NCI-H748 treated with DMSO at 0.1 percent for 48 hours (cell line): ENCODE measurements at places on chromosomes 13 and 19.

- no peak for DNase-seq
Measured at GRCh38 chr19:12603714-12604113, 6.9 kb downstream of the ZNF490 start.

- peak; percentile 54 for DNase-seq
Measured at GRCh38 chr19:19643158-19644053, at the start of gene GMIP. Gene GMIP (minus strand): TSS chr19:19643657. CDS start chr19:19643529, 128 bp downstream.

- no peak for DNase-seq
Measured at GRCh38 chr19:18435178-18435841, 2.6 kb downstream of the ISYNA1 start.

- no peak for DNase-seq
Measured at GRCh38 chr19:29873801-29874575, 62.2 kb downstream of the CCNE1 start.

GRCh38 chr13:83182845-83183244 is 699.4 kb downstream of the SLITRK1 start:
- no peak for DNase-seq

DNA sequence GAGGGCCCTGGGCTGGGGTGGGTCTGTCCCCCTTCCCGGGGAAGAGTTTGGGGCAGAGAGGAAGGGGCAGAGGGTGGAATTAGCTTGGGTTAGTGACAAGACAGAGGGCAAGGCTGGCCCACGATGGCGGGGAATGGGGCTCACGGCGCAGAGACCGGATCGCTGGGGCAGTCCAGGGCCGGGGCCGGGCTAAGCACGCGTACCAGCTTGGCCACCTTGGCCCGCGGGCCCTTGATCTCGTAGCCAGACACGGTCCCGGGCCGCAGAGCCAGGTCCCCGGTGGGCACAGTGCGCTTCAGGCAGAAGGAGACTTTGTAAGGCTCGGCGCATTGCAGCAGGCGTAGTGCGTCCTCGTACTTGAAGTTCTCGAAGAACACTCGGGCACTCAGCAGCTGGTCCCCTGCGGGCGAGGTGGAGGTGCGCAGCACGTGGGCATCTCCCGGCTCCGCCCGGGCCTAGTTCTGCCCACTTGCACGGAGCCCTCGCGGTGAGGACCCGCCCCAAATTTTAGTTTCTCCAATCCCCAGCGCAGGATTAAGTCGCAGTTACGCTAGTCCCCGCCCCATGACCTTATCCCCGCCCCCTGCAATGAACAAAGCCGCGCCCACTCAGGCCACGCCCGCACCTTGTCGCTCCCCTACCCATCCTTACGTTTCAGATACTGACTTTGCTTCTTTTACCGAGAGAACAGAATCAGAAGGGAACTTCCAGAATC is 8.6 kb upstream of the HIPK4 start:
- no peak for DNase-seq

DNA sequence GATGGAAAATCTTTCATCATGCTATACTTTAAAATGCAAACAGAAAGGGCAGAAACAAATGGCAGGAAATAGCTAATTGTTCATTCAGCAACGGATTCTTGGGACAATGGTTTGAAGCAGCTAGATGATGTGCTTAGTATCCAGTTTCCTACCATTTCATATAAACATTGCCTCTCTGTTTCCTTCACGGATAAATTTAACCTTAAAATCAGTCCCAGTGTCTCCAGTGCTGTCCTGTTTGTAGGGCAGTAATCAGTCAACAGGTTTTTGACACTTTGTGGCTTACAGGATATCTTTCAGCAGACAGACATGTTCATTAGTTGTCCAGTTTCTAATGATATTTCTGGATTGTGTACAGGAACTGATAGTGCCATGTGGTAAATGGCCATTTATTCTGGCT is 24.7 kb upstream of the RB1 start:
- peak; percentile 46 for DNase-seq

GRCh38 chr19:4087787-4088679 is 21.3 kb upstream of the ZBTB7A start:
- no peak for DNase-seq

- no peak for DNase-seq
Measured at GRCh38 chr13:96935901-96936300, 58.4 kb downstream of the OXGR1 start.

DNA sequence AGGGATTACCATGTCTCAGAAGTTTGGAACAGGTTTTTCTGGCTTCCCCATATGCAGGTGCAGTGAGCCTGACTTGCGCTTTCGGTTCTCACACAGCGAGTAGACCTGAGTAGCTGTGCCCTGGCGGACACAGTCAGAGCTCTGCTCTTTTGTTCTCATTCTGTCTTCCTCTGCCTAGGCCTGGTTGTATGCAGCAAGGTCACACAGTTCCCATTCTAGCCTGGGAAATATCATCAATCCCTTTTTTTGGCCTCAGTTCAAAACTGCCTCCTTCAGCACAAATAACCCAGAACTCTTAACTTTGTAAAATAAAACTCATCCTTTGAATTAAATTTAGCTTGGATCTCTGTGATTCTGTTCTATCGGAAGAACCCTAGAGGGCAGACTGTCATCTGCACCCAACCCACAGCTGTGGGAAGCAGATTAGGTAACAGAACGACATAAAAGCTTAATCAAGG is 10.2 kb downstream of the OXGR1 start:
- DNase-seq = no peak

GRCh38 chr13:70080012-70080411 is 27.6 kb upstream of the ATXN8OS start:
- no peak for DNase-seq

- DNase-seq = no peak
Measured at GRCh38 chr13:103884101-103884723, 818.0 kb upstream of the SLC10A2 start.

DNA sequence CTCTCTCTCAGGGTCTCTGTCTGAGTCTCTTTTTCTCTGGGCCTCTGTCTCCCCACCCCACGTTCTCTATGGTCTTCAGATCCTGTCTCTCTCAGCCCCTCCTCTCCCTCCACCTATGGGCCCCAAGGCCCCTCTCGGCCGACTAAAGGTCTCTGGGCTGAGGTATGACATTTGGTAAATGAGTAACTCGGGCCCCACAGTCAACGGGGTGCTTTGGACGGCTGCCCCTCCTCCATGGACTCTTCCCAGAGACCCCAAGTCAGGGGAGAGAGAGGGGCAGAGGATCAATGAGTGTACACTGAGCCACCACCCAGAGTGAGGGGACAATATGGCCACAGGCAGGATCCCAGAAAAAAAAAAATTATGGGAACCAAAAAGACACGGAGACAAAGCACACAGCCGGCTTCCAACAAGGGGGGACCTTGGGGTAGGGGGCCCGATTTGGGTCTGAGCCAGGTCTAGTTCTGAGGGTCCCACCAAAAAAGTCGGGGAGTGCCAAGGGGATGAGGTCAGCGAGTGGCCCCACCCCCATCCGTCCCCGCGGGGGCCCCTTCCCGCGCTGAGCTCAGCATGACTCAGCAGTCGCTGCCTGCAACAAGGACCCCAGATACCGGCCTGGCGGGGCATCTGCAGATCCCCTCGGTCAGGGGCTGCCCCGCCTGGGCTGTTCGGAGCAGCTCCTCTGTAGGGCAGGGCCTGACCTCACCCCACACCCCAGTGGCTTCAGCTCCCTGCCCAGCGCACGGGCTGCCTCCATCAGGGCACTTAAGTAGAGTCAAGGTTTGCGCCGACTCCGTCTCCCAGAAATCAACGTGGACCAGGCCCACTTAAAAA is 1.5 kb upstream of the FTL start:
- DNase-seq = no peak

DNA sequence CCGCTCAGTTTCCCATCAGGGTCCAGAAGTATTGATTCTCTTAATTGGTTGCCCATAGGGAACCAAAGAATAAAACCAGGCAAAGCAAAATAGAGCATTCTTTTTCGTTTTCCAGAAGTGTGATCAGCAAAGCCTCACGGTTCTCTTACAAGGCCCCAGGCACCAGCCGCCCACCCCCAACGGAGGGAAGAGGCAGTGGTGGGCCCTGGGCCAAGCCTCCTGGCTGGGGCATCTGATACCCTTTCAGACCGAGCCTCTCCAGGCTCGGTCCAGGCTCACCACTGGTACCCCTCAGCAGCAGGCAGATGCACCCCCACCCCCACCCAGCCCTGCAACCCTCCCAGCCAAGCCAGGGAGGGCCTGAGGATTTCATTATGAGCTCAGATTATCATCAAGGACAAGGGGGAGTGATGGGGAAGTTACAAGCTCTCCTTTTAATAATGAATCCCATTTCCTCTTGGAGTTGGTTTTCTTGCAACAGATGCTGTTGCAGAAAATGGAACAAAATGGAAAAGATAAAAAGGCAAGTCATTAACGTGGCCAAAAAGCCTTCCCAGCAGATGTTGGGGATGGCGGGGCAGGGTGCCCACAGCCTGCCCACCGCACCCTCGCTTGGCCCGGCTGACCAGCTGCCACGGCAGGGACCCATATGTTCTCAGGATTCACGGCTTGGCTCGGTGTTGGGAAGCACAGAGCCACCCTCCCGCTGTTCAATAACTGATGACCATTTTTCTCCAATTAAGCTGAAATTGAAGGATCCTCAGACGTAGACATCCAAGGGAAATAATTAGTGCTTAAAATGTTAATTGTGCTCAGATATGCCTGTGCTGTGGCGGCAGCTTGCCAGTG is 45.9 kb upstream of the KCTD15 start:
- DNase-seq = no peak

GRCh38 chr13:24050292-24050711 is 110.2 kb upstream of the SPATA13 start:
- DNase-seq = no peak

- no peak for DNase-seq
Measured at GRCh38 chr13:100674572-100674871, at the start of gene TMTC4. Gene TMTC4 (minus strand): TSS chr13:100674795. CDS start chr13:100670362, 4,433 bp downstream.

DNA sequence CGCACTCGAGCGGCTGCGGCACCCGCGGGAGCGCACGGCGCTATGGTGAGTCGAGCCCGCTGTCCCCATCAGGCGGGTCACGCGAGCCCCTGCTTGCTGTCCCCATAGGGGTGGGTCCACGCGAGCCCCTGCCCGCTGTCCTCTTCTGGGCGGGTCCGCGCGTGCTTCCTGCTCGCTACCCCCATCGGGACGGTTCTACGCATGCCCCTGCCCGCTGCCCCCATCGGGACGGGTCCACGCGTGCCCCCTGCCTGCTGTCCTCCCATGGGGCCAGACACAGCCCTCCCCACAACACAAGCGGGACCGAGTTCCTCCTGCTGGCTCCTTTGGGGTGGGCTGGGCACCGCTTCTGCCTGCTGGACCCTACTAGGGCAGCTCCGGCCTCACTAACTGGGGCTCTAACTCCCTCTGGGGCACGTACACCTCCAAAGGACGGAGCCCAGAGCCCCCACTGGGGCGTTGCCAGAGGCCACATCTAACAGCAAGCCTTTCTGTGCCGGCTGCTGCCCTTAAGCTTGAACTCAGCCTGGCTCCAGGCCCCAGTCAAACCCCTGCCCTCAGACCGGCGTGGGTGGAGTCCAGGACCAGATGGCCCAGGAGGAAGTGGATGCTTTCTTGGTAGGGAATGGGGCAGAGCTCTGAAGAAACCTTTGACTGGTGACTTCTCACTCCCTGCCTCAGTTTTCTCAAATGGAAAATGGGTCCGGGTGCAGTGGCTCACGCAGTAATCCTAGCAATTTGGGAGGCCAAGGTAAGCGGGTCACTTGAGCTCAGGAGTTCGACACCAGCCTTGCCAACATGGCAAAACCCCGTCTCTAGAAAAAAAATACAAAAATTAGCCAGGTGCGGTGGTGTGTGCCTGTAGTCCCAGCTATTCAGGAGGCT is 722 bp downstream of the COLGALT1 start:
- DNase-seq = no peak

- DNase-seq = no peak
Measured at GRCh38 chr19:13689085-13689484, 75.2 kb upstream of the MRI1 start.

DNA sequence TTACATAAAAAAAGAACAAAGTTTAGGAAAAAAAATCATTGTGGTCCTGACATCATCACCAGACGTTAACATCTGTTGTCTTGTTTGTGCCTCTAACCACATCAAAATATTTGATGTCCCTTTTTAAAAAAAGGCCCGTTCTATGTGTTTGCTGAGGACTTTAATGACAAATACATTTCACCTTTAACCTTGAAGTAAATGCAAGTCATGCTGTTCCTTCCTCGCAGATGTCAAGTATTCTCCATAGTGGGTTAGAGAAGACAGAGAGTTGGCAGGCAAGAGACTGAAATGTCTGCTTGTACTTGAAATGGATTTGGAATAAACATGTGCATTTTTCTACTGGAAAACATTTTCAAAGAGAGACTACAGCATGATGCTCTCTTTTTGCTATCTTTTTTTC is 134.9 kb downstream of the FGF9 start:
- no peak for DNase-seq

DNA sequence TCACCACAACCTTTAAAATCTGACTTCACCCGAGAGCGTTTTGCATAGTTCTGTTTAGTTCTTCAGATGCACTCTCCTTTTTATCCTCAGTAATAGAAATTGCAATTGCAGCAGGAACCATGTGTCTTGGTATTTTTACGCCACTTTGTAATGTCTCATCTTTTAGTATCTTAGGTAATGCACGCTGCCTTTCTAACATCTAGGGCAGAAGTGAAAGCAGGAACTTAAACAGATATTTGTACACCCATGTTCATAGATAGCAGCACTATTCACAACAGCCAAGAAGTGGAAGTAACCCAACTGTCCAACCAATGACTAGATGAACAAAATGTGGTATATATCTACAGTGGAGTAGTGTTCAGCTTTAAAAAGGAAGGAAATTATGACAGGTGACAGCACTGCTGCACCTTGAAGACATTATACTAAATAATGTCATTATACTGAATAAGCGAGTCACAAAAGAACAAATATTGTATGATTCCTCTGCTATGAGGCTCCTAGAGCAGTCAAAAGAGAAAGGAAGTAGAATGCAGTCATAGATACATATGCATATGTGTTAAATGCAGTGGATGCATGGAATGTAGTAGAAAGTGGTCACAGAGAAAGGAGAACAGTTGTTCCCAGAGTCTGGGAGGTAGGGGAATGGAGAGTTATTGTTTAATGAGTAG is 105.9 kb upstream of the GJB6 start:
- DNase-seq = no peak

- no peak for DNase-seq
Measured at GRCh38 chr13:39433651-39434050, 169.3 kb downstream of the LHFPL6 start.

GRCh38 chr13:41916173-41916954 is 44.5 kb downstream of the VWA8 start:
- no peak for DNase-seq
